ENCODE measurements at places on chromosomes 5 and 9.

DNA sequence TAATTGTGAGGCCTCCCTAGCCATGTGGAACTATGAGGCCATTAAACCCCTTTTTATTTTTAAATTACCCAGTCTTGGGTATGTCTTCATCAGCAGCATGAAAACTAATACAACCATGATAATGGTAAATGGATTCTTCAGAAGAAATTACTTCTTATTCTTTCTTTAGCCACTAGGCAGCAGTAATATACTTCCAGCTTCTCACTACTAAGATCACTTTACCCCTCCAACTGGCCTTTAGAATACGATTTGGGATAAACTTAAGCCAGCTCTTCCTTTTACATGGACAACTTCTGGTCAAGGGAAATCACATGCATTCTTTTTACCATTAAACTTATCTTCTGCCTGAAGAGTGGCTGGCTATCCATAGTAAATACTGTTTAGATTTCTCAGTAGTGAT is 355.4 kb downstream of the MAN2A1 start:
- DNase-seq, result no peak

- DNase-seq, result no peak
Observed at GRCh38 chr5:98231089-98231488, 542.4 kb upstream of the RGMB start.

GRCh38 chr5:98510143-98510985 is 263.1 kb upstream of the RGMB start:
- DNase-seq, result no peak

DNA sequence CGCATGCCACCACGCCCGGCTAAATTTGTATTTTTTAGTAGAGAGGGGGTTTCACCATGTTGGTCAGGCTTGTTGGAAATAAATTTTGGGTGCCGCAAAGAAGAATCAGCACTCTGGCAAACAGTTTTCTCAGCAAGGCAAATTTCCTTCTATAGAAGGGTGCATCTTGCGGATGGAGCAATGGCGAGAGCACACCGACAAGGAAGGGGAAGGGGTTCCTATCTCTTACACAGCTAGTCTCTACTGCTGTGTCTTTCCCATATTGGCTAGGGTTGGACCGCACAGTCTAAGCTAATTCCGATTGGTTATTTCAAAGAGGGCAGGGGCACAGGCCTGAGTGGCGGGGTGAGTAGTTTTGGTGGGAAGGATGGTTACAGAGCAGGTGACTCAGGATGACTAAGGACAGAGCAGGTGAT is 707 bp downstream of the GTF3C5 start:
- DNase-seq, result no peak

- no peak for DNase-seq
Observed at GRCh38 chr9:132056717-132057560, 22.7 kb downstream of the MED27 start.

GRCh38 chr5:929596-929995 is 36.9 kb downstream of the TRIP13 start:
- no peak for DNase-seq

DNA sequence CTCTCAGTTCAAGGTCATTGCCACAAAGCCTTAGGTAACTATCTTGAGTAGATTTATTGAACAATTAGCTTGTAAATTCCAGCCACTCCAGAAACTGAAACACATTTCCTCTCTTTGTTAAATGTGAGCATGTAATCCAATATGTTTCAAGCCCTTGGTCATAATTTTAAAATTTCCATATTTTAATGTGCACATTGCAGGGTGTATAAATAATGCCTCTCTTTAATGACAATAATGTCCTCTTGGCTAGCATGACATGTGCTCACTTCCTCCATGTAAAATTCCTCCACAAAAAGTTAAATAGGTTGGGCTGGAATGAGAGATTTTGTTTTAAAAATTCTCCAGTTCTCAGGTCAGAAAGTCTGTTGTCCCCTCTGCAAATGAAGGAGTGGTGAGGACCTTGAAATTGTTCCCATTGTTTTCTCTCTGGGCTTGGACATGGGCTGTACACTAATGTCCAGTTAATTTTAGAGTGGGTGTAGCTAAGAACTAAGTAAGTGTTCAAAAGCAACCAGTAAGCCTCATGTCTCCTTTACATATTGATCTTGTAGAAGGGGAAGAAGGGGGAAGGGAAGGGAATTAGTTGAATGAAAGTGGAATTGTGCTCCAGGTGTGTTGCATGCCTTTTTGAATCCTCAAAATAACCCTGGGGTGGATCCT is 2.9 kb downstream of the PPP3R2 start:
- no peak for DNase-seq

- no peak for DNase-seq
Observed at GRCh38 chr9:92486371-92486770, 4.1 kb upstream of the ASPN start.

DNA sequence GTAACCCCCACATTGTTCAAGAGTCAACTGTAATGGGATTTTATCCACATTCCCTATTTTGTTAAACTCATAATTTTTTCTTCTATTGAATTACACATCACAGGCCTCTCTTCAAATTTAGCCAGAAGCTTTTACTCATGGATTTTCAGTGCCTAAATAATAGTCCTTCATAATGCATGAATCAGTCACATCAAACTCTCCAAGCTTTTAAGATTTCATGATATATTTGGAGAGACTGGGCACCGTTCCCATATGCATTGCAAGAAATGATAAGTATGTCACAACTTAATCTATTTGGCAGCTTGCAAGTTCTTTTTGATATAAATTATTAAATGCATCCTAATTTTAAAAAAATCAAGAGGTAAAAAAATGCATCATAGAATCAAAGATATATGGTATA is 465.9 kb downstream of the DMAC1 start:
- DNase-seq, result no peak

DNA sequence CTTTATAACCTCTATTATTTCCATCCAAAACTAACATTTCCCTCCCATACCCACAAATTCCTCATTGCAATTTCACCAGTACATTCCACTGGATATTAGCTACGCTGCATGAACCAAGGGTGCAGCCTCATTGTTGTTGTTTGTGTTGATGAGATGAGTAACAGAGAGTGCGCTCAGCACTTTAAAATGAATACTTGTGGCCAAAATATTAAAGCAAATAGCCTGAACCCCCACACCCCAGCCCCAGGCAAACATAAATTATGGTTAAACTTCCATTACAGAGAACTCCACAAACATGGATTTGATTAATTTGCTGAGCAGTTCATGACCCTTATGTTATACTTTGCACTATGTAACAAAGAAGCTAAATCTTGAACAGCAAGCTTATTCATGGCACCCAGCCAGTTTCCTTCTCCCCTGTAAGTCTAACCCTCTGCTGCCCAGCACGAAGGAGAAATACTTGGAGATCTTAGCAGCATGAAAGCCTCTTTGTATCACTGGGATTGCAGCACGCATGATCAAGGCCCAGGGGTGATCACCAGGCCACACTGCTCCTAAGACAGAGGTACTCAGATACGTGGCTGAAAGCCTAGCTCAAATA is 205.0 kb downstream of the DOCK8 start:
- no peak for DNase-seq

GRCh38 chr9:78035383-78035993 is 3.9 kb upstream of the GNAQ start:
- DNase-seq, result no peak

DNA sequence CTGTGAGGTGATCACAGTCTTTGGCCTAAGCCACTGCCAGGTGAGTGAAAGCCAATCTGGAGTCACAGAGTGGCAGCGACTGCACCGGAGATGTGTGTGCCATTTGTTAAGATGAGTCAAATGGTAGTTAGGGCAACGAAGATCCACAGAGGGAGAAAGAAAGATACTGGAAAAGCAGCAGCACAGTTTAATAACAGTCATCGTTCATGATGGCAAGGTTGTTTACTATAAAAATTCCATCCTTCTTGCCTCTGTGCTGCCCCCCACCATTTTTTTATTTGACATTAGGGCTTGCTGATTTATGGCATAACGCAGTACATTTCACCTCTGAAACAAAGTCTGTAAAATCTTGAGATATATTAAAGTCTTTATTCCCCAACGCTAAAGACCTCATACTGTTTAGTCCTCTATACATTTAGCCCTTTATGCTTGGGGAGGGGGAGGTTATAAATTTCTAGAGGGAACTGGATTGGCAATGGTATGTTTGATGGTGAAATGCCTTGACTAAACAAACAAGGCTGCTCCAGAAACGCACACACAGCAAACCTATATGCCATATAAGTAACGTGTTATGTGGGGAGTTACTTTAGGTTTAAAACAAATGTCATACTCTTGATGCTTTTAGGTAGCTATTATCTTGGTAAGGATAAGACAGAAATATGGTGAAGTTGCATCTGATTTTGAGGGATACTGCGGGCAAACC is 55.8 kb upstream of the ABL1 start:
- no peak for DNase-seq

GRCh38 chr5:42949348-42950115 is 90.6 kb downstream of the ANXA2R start:
- DNase-seq, result no peak

- no peak for DNase-seq
Observed at GRCh38 chr5:117942861-117943519, 1045.4 kb downstream of the DTWD2 start.

GRCh38 chr5:56585999-56586691 is 229.2 kb upstream of the MAP3K1 start:
- DNase-seq, result no peak

DNA sequence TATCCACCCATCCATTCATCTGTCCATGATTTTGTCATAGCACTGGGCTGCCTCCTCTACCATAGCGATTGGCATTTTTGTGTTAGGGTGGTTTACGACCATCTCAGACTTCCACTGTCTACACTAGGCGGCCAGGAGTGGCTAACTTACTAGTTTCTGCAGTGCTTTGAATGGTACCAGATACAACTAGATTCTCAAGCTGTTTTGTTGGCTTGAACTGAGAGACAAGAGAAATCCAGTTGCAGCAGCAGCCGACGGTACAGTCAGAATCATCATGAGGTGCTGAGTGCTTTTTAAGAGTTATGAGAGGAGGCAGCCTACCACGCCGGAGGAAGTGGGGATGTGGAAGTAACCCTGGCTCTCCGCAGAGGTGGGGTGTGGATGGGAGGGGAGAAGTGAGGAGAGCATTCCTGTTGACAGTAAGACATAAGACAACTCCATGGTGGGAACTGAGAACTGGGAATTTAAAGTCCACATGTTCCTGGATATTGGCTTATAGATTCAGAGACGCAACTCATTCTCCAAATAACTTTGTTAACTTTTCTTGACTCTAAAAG is 27.9 kb downstream of the COL5A1 start:
- DNase-seq, result no peak

- DNase-seq, result no peak
Observed at GRCh38 chr5:71949772-71950171, 157.5 kb upstream of the MAP1B start.

- DNase-seq, result no peak
Observed at GRCh38 chr5:120252839-120253238, 211.3 kb upstream of the PRR16 start.

DNA sequence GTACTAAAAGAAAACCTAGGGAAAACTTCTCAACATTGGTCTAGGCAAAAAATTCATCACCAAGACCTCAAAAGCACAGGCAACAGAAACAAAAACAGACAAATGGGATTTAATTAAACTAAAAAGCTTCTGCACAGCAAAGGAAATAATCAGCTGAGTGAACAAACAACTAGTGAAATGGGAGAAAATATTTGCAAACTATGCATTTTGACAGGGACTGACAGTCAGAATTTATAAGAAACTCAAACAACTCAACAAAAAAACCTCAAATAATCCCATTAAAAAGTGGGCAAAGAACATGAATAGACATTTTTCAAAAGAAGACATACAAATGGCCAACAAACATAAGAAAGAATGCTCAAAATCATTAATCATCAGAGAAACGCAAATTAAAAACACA is 189.4 kb downstream of the AUH start:
- DNase-seq, result no peak

GRCh38 chr9:97903177-97903576 is 19.1 kb downstream of the TRMO start:
- no peak for DNase-seq

DNA sequence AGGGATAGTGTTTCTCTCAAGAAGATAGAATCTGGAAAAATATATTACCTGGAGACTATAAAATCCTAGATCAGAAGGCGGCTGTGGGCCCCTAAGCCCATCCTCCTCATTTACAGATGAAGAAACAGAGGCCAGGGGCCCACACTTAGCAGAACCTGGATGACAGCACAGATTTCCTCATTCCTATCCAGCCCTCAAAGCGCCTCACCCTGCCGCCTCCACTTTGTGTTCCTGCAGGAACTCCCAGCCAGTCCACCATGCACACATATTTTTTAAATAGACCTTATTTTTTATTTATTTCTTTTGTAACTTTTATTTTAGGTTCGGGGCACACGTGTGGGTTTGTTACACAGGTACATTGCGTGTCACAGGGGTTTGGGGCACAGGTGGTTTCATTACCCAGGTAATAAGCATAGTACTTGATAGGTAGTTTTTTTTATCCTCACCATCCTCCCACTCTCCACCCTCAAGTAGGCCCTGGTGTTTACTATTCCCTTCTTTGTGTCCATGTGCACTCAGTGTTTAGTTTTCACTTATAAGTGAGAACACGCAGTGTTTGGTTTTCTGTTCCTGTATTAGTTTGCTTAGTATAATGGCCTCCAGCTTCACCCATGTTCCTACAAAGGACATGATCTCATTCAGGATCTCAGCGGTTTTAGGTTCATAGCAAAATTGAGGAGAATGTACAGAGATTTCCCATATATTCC is 85.5 kb upstream of the MAP1B start:
- no peak for DNase-seq

- DNase-seq, result no peak
Observed at GRCh38 chr9:110591526-110591925, 12.0 kb upstream of the SVEP1 start.

GRCh38 chr9:91073811-91074771 is 272.5 kb downstream of the SYK start:
- no peak for DNase-seq

- DNase-seq, result no peak
Observed at GRCh38 chr5:17763301-17763700, 129.0 kb downstream of the TAF11L14 start.

DNA sequence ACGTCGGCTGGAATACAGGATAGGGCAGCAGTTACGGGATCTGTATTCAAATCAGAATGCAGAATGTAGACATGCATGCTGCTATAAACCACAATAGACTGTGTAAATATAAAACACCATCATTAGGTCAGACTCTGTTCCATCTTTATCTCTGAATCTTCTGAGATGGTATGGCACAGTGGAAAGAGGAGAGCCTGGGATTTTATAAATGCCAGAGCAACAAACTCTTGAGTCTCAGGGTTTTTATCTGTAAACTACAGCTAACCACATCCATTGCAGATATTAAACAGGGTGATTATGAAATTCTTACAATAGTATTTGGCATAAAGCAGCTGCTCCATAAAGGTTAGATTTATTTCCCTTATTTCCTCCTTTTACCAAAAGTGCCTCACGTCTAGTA is 108.7 kb downstream of the ZDHHC21 start:
- no peak for DNase-seq

GRCh38 chr5:67910546-67910945 is 305.0 kb upstream of the PIK3R1 start:
- no peak for DNase-seq

- DNase-seq, result no peak
Observed at GRCh38 chr9:90069085-90069484, 464.3 kb downstream of the GADD45G start.

- DNase-seq, result no peak
Observed at GRCh38 chr5:31934156-31934555, 240.0 kb downstream of the GOLPH3 start.

Data from HS-27A (cell line).